Thoracic aorta endothelial cell (primary cell): ENCODE measurements at places on chromosomes 6 and 20. TPM values are rescaled to one million over a fixed set of nuclear protein-coding genes. Genes with fewer than 3 reads are reported as not detected.

Gene CCM2L
- total RNA-seq: 5.5 and 10.0 TPM in 2 replicates

Gene TENT5A
- 15.2 and 15.8 TPM in 2 replicates for total RNA-seq

Gene TRIM10
- total RNA-seq: not detected in 2 replicates

Gene ABHD12
- total RNA-seq: 30.2 and 34.6 TPM in 2 replicates

Gene ZNF76
- 13.2 and 17.4 TPM in 2 replicates for total RNA-seq

Gene ADGRF5
- 2.0 and 13.2 TPM in 2 replicates for total RNA-seq

Gene TSPYL4
- total RNA-seq: 16.8 and 21.1 TPM in 2 replicates

Gene HLA-A
- 166 and 246 TPM in 2 replicates for total RNA-seq

Gene PPIL4
- total RNA-seq: 43.5 and 49.1 TPM in 2 replicates

Gene SPDEF
- under 0.01 and 0.07 TPM in 2 replicates for total RNA-seq

Gene HLA-DQB2
- 0.07 TPM in 1 of 2 replicates, not detected in the other for total RNA-seq

Gene KIFC1
- total RNA-seq: 48.7 and 75.7 TPM in 2 replicates

Gene PXT1
- total RNA-seq: 0.13 TPM in 1 of 2 replicates, not detected in the other

Gene TMEM181
- total RNA-seq: 54.5 and 60.9 TPM in 2 replicates

Gene HCK
- not detected in 2 replicates for total RNA-seq

Gene TAAR1
- total RNA-seq: not detected in 2 replicates

Gene SCRT2
- not detected in 2 replicates for total RNA-seq

Gene PRSS16
- not detected in 2 replicates for total RNA-seq

Gene CUL7
- 22.8 and 23.7 TPM in 2 replicates for total RNA-seq

Gene ARFGEF3
- 10.6 and 16.2 TPM in 2 replicates for total RNA-seq

Gene HLA-DOA
- under 0.01 TPM in 1 of 2 replicates, not detected in the other for total RNA-seq

Gene CPNE5
- total RNA-seq: 4.4 and 9.3 TPM in 2 replicates

Gene SLC35B2
- 39.6 and 44.9 TPM in 2 replicates for total RNA-seq

Gene KCNK17
- not detected in 2 replicates for total RNA-seq

Gene ZFP57
- total RNA-seq: 2.5 TPM in 1 of 2 replicates, not detected in the other

Gene RSPO3
- total RNA-seq: 0.53 and 5.1 TPM in 2 replicates

Gene C4B
- total RNA-seq: 0.43 and 1.9 TPM in 2 replicates

Gene NKAIN4
- not detected in 2 replicates for total RNA-seq

Gene SYNDIG1
- total RNA-seq: not detected in 2 replicates

Gene FRK
- total RNA-seq: 0.07 and 0.13 TPM in 2 replicates

Gene RFX6
- total RNA-seq: not detected in 2 replicates
